ENCODE measurements at places on chromosomes 4 and X.

DNA sequence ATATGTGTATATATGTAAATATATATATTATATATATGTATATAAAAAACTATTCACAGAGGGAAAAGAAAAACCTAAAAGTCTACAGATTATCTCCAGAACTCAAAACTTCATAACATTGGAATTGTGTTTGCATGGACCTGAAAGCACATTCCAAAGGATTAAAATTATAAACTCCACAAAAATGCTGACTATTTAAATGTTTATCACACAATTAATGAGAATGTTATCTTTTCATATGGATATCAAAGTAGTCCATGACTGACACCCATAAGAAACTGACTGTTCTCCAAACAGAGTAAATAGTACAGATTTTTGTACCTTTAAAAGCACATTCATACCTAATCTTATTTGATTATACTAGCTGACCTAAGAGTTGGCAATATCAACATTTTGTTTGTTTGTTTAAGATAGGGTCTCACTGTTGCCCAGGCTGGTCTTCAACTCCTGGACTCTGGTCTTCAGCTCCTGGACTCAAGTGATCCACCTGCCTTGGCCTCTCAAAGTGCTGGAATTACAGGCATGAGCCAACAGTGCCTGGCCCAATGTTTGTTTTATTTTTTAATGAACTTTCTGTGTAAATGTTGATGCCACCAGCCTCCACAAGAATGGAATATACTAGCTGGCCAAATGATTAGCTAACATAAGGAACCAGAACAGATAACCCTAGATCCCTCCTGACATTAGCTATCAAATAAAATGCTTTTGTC lies 50.0 kb downstream of the SLC39A8 start:
- no peak for DNase-seq

DNA sequence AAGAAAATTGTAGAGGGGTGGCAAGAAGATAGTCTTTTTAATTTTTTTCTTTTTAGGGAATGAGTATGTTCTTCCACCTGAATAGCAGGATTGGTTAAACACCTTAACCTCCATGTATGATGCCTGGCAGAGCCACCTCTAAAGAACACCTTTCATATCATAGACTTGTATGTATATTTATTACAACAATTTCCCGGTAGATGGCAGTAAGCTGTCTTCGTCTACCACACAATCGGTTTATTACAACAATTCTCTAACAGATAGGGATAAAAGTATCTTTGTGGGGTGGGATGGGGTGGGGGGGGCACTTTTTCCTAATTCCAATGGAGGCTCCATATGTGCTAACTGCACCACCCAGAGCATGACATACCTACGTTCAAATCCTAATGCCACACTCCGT lies 255.5 kb downstream of the LDB2 start:
- no peak for DNase-seq

- DNase-seq, result no peak
These were observed 10.6 kb downstream of the PBDC1 start for GRCh38 chrX:76183289-76184049.

DNA sequence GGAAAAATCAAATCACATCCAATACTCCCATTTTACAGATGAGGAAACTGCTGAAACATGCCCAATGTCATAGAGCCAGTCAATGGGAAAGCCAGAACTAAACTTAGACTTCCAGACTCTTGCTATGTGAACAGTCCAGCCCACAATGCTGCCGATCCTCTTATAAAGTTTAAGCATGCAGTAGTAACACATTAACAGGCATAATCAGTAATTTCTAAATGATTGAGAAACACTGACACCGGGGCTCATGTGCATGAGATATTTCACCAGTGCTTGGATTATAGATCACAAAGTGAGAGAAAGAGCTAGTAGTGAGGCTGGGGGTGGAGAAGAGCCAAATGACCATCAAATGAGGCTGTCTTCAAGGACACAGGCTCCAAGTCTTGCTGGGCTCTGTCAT lies 2.5 kb downstream of the BDH2 start:
- no peak for DNase-seq

DNA sequence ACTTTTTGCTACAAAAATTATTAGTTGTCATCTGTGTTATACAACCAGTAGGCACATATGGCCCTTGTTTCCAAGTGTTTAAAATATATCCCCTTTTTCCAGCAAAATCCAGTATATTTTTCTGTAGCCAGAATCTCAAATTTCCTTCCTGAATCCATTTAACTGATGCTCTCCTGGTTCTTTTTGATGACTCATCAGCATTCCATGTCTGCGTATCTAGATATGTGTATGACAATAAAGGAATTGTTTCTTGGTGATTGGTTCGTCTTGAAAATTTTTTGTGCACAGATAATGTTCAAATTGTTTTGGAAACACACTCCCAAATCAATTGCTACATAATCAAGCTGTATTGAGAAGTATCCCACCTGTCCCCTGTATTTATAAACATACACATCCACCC lies 98.3 kb downstream of the ITM2A start:
- DNase-seq, result no peak

DNA sequence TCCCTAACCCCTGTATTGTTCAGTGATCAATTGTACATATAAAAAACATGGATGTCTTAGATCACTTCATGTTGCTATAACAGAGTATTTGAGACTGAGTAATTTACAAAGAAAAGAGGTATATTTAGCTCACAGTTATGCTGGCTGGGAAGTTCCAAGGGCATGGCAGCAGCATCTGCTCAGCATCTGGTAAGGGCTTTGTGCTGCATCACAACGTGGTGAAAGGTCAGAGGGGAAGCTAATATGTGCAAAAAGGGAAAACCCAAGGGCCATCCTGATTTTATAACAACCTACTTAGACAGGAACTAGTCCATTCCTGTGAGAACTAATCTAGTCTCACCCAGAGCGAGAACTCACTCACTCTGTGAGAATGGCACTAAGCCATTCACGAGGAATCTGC lies 128.2 kb upstream of the OTUD4 start:
- no peak for DNase-seq

DNA sequence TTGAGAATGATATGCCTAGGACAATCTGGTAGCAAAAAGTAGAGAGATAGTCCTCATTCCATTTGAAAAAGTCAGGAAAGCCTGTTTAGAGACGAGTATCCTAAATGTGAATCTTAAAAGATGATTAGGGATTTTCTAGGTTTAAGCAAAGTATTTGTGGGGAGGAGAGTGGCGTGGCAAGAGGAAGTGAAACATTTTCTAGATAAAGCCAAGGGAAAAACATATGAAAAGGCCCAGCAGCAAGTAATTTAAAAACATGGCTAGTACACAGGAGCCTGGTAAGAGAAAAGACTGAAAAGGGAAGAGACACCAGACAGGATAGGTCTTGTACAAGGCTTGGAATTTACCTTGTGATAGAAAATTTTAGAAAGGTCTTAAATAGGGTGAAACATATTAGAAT lies 45.9 kb downstream of the CORIN start:
- no peak for DNase-seq

DNA sequence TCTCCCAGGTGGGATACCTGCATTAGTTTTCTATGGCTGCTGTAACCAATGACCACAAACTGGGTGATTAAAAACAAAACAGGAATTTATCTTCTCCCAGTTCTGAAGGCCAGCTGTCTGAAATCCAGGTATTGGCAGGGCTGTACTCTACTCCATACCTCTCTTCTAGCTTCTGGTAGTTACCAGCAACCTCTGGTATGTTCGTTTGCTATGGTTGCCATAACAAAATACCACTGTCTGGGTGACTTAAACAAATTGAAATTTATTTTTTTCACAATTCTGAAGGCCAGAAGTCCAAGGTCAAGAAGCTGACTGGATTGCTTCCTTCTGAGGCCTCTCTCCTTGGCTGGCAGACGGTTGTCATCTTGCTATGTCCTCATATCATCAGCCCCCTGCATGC lies 642.1 kb upstream of the TENM3 start:
- no peak for DNase-seq

DNA sequence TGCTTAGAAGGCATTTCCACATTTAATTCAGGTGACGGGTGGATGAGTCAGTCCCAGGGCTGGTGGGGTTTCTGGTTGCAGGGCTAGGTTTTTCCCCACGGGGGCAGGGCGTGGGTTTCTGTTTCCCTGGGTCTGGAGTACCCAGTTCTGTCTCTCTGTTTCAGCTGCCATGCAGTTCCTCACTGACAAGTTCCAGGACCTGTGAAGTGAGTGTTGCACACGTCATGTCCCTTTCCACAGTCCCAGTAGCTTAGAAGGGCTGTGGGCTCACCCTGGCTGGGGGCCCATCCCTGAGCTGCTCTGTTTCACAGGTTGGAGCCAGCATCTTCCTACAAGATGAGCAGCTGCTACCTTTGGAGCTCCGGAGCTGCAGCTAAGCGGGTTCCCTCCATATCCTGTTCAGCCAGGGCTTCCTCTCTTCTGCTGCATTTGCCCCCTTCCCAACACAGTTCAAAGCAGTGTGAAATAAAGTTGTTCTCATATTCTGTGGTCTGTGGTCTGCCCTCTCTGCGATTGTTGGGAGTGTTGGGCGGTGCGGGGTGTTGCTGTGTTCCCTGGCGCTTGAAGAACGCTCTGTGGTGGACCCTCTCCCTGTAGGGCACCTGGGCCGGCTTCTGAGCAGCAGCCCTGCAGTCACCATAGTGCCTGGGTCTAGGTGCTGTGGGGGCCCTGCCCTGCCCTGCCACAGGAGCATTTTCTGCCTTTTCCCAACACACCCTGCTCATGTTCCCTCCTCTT lies 3.9 kb downstream of the LOC101059915 start:
- no peak for DNase-seq

- DNase-seq, result peak; percentile 82
These were observed 63.6 kb downstream of the SPINK2 start for GRCh38 chr4:56757821-56758411.

- no peak for DNase-seq
These were observed 29.0 kb upstream of the GPM6B start for GRCh38 chrX:13845721-13846378.

DNA sequence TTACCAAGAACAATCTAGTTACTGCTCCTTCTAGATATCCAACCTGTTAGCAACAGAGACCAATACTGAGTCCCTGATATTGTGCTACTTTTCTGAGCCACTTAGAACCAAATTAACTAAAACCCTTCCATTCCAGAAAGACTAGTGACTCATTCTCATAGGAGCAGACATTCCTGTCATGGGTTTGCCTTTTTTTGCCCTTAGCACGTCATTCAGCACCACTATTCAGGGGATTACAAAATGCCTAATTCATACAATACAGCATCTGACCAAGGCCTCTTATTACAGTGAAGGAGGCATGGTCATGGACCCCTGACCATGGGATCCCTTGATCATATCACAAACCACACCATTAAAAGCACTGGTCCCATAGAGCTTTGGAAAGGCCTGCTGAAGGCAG lies 123.8 kb upstream of the CXCL13 start:
- no peak for DNase-seq

GRCh38 chr4:3739577-3739976 lies 26.6 kb upstream of the ADRA2C start:
- DNase-seq, result no peak

All from NAMALWA (cell line).